ENCODE measurements at places on chromosomes 3 and 15.

- no peak for DNase-seq
Observed at GRCh38 chr3:147132168-147132567, 274.2 kb downstream of the ZIC4 start.

- peak; percentile 61 for DNase-seq
Observed at GRCh38 chr15:51205050-51205975, 110.6 kb upstream of the TNFAIP8L3 start.

GRCh38 chr3:73765878-73766545 is 141.3 kb upstream of the PDZRN3 start:
- DNase-seq, result peak; percentile 58

DNA sequence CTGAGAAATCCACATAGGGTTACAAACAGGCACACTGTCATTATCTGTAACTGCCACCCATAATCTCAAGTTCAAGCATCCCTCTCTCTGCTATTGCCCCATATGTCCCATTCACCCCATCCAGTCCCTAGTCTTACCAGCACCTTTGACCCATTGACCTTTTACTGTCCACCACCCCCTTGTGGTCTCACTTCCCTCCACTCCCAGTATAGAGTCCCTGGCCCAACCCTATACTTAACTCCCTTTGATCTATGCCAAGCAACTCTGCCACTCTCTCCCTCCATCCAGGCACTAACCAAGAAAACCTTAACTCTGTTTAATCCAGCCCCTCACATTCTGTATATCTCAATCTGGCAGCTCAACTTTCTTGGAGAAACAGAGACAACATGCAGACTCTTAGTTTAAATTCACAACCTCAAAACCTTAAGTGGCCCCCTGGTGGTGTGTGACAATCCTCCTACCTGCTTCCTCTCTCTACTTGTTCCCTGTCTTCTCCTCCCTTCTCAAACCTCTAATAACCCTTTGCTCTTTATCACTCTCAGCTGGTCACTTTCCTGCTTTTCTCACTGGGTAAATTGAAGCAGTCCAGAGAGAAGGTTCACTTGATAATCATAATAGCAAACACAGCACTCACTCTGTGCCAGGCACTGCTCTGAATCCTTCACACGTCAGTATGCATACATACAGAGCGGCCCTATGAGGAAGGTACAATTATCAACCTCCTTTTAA is 162.7 kb downstream of the STT3B start:
- peak; percentile 39 for DNase-seq

All from inflammatory macrophage treated with lipopolysaccharide for 4 hours (primary cell).